ENCODE measurements at places on chromosomes 2 and 18. TPM values are rescaled to one million over a fixed set of nuclear protein-coding genes. Genes with fewer than 3 reads are reported as not detected.

GRCh38 chr2:37156071-37156856 is 516 bp downstream of the EIF2AK2 start:
- no peak for DNase-seq

GRCh38 chr2:42556315-42556890 is 12.0 kb upstream of the MTA3 start:
- DNase-seq = no peak

GRCh38 chr2:68126561-68126960 is 31.1 kb upstream of the PNO1 start:
- DNase-seq = no peak

- DNase-seq = no peak
Measured at GRCh38 chr2:21011453-21011852, 32.4 kb downstream of the APOB start.

- DNase-seq = no peak
Measured at GRCh38 chr18:46718501-46719341, 38.1 kb downstream of the ST8SIA5 start.

- no peak for DNase-seq
Measured at GRCh38 chr2:116141891-116142474, 1672.5 kb upstream of the DDX18 start.

GRCh38 chr2:23940718-23941620 is 706 bp downstream of the UBXN2A start:
- DNase-seq = no peak

DNA sequence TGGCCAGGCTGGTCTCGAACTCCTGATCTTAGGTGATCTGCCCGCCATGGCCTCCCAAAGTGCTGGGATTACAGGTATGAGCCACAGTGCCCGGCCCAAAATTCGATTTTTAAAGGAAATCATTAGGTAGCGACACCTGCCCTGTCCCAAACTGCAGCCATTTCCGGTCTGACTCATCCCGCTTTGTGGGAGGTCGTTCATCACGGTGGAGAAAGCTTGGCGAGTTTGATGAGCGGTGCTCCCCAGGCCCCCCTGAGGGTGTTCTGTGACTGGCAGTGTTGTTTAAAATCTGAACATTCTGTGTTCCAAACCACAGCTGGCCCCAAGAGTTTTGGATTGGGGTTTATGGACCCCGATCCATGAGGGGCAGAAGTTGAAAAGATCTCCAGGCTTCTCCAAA is 53.0 kb upstream of the GLI2 start:
- DNase-seq = no peak

Gene CDK15
- total RNA-seq = 0.33 TPM

GRCh38 chr18:38930881-38931753 is 1365.5 kb upstream of the CELF4 start:
- DNase-seq = no peak

DNA sequence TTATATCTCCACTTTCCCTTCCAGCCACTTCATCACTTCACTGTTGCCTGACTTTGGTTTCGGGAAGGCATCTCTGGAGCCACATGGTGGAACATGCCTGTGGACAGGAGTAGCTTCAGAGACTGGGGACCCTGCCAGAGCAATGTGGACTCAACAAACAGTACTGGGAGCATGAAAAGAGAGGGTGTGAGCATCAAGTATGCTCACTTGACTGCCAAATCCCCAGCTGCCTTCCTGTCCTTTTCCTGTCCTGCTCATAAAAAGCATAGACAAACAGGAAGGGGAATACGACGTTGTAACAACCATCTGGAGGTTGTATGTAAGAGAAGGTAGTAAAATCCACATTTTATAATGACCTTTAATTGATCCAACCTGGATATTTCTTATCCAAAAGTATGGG is 61.3 kb upstream of the CSRNP3 start:
- DNase-seq = no peak

Gene STPG4
- not detected for total RNA-seq

Gene ANXA4
- total RNA-seq = 61.6 TPM

Gene CCDC74A
- total RNA-seq = 100 TPM

Gene RAX
- not detected for total RNA-seq

- DNase-seq = no peak
Measured at GRCh38 chr18:48135436-48135966, 205.0 kb upstream of the SMAD2 start.

GRCh38 chr2:150012986-150013385 is 425.4 kb upstream of the MMADHC start:
- no peak for DNase-seq

Gene PRKCE
- 34.0 TPM for total RNA-seq
